Stimulated activated naive CD8-positive, alpha-beta T cell treated with anti-CD3 and anti-CD28 coated beads, Interleukin-15, amount 100 ng/mL, for 72 hours (primary cell): ENCODE measurements at places on chromosomes 16 and 17.

- DNase-seq = no peak
Observed at GRCh38 chr17:72735048-72735447, 357.4 kb downstream of the SLC39A11 start.

DNA sequence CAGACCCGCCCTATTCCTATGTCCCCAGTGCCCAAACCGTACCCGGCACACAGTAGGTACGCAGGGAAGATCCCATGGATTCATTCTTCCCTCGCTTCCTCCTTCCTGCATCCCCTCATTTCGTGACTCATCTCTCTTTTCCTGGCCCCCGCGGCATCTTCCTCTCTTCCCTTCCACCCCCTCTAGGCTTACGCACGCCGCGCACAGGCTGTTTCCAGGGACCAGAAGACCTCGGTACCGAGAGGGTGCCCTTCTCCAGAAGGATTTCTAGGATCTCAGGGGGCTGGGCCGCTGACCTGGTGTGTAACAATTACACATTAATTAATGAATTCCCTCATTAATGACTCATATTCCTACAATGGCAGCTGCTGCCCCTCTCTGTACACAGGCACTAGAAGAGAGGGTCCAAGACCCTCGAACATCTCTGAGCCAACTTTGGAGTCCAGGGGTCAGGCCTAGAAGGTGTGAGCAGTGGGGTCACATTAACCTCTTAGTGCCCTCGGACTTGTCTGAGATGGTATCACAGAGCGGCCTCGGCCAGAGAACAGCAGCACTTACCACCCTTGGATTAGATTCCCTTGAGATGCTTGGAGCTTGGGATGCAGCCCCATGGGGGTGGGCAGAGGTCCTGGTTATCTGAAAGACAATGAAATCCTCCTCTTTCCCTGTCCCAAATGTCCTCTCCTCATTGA lies 16.8 kb upstream of the PLLP start:
- no peak for DNase-seq

DNA sequence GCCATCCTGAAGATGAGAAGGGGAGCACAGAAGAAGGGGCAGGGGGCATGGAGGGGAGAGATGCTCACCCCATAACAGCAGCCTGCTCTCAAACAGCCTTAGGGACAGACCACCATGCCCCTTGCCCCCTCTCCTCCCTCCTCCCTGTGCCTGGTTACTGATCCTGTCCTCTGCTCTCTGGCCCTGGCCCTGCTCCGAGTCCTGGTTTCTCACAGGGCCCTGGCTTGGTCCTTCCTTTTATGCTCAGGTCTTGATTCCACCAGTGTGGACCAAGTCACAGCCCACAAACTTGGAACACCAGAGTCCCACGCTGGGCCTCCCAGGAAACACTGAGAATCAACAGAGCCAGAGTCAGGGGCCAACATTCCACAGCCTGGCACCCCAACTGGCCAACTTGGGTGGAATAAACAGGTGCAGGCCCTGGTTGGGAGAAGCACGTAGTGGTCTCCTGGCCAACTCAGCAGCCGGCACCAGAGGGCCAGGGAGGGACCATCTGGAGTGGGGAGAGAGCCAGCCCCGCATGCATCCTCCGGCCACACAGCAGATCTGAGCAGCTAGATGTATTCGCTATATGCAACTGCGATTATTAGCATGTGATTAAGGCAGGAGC lies 44.9 kb upstream of the CDC42EP4 start:
- no peak for DNase-seq

GRCh38 chr16:64440005-64440404 lies 681.9 kb downstream of the CDH11 start:
- DNase-seq = no peak

- DNase-seq = no peak
Observed at GRCh38 chr16:17177242-17177958, 293.4 kb downstream of the XYLT1 start.

GRCh38 chr16:1310832-1311200 lies 1.4 kb downstream of the UBE2I start:
- no peak for DNase-seq

GRCh38 chr16:21637032-21637968 lies 15.1 kb downstream of the IGSF6 start:
- no peak for DNase-seq

DNA sequence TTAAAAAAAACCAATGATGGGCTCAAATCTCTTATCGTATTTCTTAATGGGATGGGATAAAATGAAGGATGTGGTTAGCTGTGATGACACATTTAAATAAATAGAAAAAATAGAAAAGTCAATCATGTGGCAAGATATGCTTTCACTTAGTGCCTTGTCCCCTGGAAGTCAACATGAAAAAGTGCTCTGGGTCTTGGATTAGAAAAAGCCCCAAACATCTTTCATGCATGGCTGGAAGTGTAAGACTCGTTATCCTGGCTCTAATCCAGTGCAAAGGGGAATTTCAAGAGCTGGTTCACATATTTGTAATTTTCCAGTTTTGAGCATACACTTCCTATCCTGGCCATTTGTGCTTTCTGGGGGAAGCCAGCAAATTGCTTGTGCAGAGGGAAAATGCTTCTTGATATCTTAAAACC lies 160.9 kb downstream of the MAP2K6 start:
- no peak for DNase-seq

DNA sequence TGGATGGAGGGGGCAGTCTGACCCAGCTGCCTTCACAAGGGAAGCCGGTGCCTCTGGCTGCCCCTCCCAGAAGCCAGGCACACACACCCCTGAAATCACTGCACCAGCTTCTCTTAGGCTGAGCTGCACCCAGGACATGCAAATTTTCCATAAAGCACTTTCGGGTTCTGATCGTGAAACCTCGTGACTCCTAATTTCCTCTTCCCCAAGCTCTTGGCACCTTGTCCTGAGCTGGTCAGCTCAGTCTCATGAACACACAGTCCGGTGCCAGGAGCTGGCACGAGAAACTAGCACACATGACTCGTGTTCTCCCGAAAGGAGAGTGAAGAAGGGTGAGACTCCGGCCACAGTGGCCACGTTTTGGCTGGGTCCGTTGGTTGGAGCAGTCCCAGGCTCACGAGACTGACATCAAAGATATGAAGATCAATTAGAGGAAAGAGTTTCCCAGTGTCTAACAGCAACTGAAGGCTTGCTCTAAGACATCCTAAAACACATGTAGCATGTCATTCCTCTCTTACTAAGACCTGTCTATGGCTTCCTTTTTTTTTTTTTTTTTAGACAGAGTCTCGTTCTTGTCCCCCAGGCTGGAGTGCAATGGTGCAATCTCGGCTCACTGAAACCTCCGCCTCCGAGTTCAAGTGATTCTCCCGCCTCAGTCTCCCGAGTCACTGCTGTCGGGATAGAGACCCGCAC lies 9.2 kb upstream of the ABR start:
- DNase-seq = no peak

GRCh38 chr17:35596530-35597233 lies 9.6 kb downstream of the AP2B1 start:
- no peak for DNase-seq

- no peak for DNase-seq
Observed at GRCh38 chr17:69609473-69610305, 195.2 kb downstream of the MAP2K6 start.

DNA sequence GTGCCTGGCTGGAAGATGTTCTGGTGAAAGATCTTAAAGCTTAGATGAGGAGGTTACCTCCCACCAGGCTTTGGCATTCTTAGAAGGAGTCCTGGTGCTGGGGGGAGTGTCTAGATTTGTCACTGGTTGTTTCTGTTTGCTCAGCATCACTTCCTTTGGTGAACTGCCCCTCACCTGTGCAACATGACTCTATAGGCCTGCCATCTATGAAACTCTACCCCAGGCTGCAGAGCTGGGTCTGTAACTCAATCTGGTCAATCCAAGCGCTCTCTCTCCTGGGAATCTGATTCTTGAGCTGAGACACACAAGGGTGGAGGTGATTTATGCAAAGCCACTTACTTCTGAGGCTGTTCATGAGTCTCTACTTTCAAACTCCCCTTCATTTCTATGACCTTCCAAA lies 399.4 kb downstream of the NPIPA7 start:
- DNase-seq = no peak

GRCh38 chr16:82755570-82756282 lies 129.0 kb downstream of the CDH13 start:
- no peak for DNase-seq

DNA sequence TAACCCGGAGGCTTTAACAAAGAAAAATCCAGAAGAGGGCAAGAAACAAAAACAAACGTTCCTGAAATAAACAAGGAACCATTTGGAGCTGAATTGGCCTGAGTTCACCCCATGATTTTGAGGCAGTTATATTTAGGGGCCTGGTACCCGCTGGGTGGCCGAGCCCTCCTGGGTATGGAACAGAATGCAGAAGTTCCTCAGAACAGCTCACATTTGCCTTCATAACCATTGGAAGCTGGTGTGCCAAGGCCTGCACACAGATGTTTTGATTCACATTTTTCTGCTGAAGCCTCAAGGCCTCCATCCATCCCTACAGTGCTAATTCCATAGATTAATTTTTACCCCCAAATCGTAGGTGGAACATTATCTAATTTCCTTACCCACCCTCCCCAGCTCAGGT lies 3.3 kb upstream of the ZFHX3 start:
- no peak for DNase-seq

GRCh38 chr17:10156948-10157607 lies 41.3 kb downstream of the GAS7 start:
- no peak for DNase-seq

- DNase-seq = no peak
Observed at GRCh38 chr16:316741-317464, 33.9 kb downstream of the PDIA2 start.

DNA sequence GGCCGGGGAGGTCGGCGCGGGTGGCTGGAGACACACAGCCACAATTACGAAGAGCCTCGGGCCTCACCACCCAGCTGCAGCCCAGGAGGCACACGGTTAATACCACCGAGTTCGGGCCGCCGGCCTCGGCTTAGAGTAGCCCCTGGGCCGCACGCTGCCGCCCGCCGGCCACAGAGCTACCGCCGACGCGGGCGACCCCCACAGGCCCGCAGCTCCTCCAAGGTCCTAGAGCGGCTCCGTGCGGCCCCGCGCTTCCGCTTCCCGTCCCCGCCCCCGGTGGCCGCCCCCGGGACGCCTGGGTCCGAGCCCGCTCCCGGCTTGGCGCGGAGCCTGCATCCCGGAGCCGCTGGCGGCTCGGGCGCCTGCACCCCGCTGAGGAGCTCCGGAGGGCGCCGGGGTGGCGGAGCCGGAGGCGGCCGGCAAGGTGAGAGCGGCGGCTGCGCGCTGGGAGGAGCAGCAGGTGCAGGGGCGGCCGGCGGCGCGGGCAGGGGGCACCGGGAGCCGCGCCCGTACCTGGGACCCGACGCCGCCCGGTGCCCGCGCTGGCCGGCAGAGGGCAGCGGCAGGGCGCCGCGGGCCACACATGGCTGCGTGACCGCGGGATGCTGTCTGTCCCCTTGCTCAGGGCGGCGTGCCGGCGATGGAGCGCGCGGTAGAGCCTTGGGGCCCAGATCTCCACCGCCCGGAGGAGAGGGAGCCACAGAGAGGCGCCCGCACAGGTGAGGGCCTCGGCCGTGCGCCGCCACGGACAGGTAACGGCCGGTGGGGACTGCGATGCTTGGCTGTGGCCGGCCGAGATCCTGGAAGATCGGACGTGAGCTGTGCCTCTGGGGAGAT lies at the start of gene ZNF48:
ZNF48 (plus strand) TSS at position 266 of the 837 bp plus-strand sequence; CDS start at position 641, 375 bp downstream.
- DNase-seq = peak; percentile 68

- DNase-seq = no peak
Observed at GRCh38 chr17:55068862-55069811, 100.6 kb downstream of the STXBP4 start.

- no peak for DNase-seq
Observed at GRCh38 chr17:31101943-31102342, 7.2 kb downstream of the NF1 start.

GRCh38 chr16:89958596-89958995 lies 10.0 kb downstream of the DEF8 start:
- DNase-seq = no peak

- DNase-seq = no peak
Observed at GRCh38 chr17:31690151-31690551, 168.9 kb downstream of the COPRS start.

DNA sequence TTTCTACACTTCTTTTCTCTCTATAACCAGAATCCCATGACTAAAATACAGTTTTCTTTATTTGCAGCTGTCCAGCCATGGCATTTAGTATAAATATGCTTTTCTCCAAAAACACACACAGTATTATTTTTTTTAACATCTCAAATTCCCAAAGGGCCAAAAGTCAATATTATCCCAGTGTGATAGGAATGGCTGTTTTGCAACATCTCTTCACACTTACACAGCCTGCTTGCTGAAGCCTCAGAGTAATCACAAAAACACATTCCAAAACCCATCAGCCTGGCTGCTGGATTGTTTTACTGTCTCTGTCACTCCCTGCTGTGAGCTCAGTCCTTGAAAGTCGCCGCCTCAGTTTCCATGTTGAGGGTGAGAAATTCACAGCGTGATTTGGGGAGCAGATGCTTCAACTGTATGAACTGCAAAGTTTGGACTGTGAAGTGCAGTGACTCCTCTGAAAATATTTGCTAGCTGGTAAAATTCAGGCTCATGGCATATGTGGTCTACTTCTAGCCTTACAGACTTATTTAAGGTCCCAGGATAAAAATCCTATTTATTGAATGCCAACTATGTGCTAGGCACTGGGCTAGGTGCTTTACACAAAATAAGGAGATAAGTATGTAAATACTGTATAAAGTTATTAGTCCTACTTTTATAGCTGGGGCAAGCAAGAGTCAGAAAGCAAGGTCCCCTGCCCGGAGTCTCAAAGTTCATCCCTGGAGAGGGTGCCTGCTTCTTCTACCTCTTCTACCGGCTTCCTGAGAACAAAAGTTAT lies 116.5 kb downstream of the SOCS1 start:
- DNase-seq = no peak

DNA sequence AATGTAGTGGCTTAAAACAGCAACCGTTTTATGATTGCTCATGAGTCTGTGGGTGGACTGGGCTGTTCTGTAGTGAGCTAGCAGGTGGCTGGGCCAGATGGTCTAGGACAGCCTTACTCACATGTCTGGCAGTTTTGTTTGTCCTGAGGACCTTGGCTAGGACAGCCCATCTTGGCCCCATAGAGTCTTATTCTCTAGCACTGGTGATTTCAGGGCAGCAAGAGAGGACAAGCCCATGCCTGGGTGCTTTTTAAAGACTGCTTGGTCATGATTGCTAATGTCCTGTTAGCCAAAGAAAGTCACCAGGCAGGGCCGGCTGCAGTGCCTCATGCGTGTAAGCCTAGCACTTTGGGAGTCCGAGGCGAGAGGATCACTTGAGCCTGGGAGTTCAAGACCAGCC lies 139.8 kb downstream of the KATNIP start:
- DNase-seq = no peak

- DNase-seq = no peak
Observed at GRCh38 chr17:15660077-15660476, 24.0 kb downstream of the TRIM16 start.

DNA sequence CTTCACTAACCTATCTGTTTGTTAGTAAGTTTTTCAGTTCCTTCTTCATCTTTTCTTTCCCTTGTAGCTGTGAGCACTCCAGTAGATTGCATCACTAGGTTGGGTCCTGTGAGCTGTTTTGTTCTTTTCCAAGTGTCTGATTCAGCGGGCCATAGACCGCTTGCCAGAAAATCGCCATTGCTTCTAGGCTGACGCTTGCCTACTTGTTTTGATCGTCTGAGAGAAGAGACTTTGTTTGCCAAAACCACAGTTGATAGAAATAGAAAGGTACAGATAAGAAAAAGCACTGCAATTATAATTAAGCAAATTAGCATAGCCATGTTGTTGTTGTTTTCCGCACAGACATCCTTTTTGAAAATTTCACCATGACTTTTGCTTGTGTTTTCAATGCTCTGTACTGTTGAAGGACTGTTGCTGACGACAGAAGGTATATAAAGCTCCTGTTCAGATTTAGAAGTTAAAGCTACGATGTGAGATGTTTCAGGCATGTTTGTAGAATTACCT lies 3.1 kb downstream of the EVI2A start:
- DNase-seq = peak; percentile 67
